ENCODE measurements at places on chromosomes 2 and 18. TPM values are rescaled to one million over a fixed set of nuclear protein-coding genes. Genes with fewer than 3 reads are reported as not detected.
A peak's percentile ranks its signal among the peaks of the same experiment; 100 is the strongest.

The SLC30A3 gene
- total RNA-seq = 0.19 TPM

The BMP10 gene
- total RNA-seq = not detected

The ZNF804A gene
- total RNA-seq = 27.7 TPM

The GRB14 gene
- not detected for total RNA-seq

The PLCD4 gene
- 0.43 TPM for total RNA-seq

The SP5 gene
- total RNA-seq = not detected

The COL4A4 gene
- total RNA-seq = 0.41 TPM

The PAX8 gene
- total RNA-seq = 0.90 TPM

The UBXN2A gene
- 11.0 TPM for total RNA-seq

GRCh38 chr18:10379522-10379921 lies 74.9 kb upstream of the APCDD1 start:
- no peak for DNase-seq
- H3K36me3 ChIP-seq = no peaks in the 10 kb centered on the region
- no peak overlapping the region for H3K4me3 ChIP-seq
- no peak overlapping the region for H3K27ac ChIP-seq
- peaks cover 9% of the 10 kb centered on the region for H3K4me1 ChIP-seq

- no peak overlapping the region for H3K4me3 ChIP-seq
- H3K36me3 ChIP-seq = no peaks in the 10 kb centered on the region
- no peak for DNase-seq
- H3K4me1 ChIP-seq = peaks cover 5% of the 10 kb centered on the region
- H3K27ac ChIP-seq = no peak overlapping the region
Measured at GRCh38 chr2:37569986-37570679, 101.3 kb downstream of the CDC42EP3 start.

DNA sequence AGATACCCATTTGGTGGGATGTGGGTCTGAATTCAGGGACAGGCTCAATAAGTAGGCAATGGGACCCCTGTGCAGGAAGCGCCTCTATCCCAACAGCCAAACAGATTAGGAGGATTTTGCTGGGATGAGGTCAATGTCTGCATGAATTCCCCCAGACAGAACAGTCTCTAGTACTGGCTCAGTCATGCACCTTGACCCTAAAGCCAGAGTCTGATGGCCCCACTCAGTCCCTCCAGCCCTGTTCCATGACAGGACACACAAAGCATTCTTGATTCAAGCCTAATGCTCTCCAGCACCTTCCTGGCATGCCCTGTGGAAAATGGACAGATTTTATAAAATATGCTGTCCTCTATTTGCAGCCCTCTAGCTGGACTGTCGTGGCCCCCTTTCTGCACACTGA lies 49.8 kb upstream of the RAB6D start:
- no peaks in the 10 kb centered on the region for H3K36me3 ChIP-seq
- H3K27ac ChIP-seq = no peak overlapping the region
- H3K4me3 ChIP-seq = no peak overlapping the region
- no peaks in the 10 kb centered on the region for H3K27me3 ChIP-seq
- peaks cover 2% of the 10 kb centered on the region for H3K4me1 ChIP-seq
- DNase-seq = no peak

DNA sequence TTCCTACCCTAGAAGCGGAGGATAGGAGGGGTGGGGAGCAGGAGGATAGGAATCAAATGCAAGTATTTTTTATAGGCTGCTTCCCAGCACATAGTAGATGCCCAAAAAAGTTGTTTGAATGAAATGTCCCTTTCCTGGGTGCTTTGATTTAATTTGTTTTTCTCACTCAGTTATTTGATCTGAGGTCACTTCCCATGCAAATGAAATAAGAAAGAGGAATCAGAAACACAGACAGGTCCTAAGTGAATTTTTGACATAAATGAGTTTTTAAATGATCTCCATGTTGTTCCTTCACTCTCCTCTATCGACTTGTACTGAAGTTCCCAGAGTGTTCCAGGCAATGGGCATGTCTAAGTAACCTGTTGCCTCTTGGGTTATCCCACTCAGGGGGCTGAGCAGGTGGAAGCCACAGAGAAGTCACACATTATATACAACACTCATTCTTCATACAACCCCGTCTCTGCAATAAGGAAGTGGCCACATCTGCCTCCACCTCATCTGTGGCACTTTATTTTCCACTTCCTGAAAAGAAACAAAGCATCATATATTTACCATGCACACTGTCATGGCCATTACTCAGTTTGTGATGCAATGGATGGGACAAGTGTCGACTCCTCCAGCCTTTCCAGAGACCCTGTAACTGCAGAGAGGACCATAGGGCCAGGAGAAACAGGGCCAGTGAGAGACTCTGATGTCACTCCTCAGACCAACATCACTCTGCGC lies 81.9 kb upstream of the ZNF397 start:
- H3K27me3 ChIP-seq = no peaks in the 10 kb centered on the region
- DNase-seq = peak; percentile 75
- H3K27ac ChIP-seq = peak overlapping the region; percentile 87
- H3K4me3 ChIP-seq = peak overlapping the region; percentile 11

DNA sequence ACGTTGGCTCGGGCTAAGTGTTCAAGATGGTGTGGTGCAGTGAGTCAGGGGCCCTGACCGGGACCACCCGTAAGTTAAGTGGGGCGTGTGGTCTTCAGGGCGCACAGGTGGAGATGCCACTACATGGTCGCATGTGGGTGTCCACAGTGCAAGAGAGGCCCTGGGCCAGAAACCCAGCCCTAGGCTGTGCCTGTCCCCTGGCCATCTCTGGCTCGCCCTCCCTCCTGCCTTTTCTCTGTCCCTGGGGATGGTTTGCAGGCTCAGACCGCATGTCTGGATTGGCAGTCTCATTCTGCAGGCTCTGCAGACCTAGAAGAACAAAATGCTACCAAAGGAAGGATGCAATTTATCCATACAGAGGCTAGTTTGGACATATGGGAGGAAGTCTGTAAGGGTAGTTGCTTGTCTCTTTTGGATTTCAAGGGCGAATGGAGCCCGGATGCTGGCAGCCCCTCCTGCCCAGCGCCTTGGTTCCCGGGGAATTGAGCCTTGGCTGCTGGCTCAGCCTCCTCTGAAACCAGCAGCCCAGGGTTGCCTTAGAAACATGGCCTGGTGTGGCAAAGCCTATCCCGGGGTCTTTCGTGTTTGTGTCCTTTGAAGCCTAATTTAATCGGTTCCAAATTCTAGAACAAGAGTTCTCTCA lies 417.5 kb upstream of the HS6ST1 start:
- no peak for DNase-seq
- H3K27ac ChIP-seq = no peak overlapping the region
- no peaks in the 10 kb centered on the region for H3K36me3 ChIP-seq
- H3K27me3 ChIP-seq = no peaks in the 10 kb centered on the region
- H3K4me3 ChIP-seq = peak overlapping the region; percentile 29

DNA sequence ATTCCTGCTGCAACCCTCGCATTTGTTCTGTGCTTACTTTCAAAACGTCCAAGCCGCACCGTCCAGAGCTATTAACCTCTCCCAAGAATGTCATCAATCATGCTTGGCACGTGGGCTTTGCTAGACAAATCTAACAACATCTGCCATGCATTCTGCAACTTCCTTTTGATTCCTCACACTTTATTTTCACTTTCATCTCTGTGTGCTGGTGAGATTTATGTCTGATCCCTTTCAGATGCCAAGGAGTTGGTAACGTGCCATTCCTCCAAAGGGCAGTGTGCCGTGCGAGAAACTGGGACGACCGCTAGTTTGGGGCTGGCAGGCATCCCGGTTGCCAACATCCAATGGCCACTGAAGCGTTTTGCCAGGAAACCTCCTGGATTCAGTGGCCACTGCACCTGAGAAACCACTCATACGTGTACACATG lies 230.0 kb upstream of the PARD3B start:
- no peak for DNase-seq
- H3K36me3 ChIP-seq = no peaks in the 10 kb centered on the region
- H3K4me1 ChIP-seq = no peaks in the 10 kb centered on the region
- no peaks in the 10 kb centered on the region for H3K27me3 ChIP-seq

All from Karpas-422 (cell line).